ENCODE measurements at places on chromosomes 7 and 10.

DNA sequence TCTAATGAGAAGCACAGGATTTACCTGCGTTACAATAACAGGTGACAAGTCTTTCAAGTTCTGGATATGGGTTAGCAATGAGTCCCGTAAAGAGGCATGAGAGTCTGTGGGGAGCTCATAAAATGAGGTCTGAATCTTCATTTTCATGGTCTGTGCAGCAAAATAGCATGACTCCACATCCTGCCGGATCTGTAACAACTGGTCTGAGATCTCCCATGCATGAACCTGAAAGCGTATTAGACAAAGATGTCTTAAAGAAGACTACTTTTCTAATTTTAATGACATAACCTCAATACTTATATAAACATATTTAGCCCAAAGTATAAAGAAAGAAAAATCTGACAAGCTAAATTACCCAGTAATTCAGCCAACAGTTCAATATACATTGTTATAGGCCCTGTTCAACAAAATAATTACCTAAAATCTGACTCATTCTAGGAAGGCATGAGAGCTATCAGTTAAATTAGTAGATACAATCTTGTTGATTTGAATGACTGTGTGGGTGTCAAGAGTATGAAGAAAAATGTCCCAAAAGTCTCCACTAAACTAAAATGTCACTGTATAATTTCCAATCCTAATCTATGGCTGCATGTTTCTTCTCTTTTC is 36.9 kb downstream of the TNPO3 start:
- no peak for DNase-seq

DNA sequence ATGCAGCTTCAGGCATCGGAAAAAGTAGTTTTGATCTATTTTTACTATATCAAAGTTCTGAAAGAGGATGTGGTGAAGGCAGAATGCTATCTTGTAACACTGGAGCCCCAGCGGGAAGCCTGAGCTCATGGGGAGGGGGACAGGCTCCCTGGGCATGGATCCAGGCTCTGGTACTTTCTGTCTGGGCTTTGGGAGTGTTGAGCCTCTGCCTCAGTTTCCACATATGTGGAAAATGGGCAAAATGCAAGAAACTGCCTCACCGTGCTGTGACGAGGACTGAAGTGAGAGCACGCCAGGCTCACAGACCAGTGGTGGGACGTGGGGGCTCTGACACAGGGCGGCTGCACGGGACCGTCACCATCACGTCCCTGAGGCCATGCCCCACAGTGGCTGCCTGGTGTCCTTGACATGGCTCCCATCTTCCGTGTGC is 182.9 kb upstream of the SHH start:
- no peak for DNase-seq

- DNase-seq = no peak
Measured at GRCh38 chr10:128709686-128710085, 583.5 kb upstream of the MKI67 start.

- no peak for DNase-seq
Measured at GRCh38 chr7:32242436-32242835, 172.2 kb upstream of the PDE1C start.

DNA sequence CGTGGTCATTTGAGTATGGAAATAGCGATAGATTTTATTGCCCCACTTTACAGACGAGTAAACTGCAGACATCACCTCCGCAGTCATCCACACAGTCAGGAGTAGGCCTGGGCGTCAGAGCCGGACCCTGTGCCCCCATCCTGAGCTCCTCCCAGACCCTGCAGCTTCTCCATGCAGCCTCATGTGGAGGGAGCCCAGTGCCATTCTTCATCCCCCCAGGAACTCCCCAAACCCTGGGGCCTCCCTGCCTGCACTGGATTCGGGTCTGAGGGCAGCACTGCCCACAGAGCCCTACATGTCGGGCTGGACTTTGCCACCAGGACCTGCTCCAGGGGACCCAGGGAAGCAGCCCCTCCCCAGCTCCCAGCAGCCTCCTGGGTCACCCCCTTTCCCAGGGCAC is 100.8 kb downstream of the MKI67 start:
- DNase-seq = no peak

DNA sequence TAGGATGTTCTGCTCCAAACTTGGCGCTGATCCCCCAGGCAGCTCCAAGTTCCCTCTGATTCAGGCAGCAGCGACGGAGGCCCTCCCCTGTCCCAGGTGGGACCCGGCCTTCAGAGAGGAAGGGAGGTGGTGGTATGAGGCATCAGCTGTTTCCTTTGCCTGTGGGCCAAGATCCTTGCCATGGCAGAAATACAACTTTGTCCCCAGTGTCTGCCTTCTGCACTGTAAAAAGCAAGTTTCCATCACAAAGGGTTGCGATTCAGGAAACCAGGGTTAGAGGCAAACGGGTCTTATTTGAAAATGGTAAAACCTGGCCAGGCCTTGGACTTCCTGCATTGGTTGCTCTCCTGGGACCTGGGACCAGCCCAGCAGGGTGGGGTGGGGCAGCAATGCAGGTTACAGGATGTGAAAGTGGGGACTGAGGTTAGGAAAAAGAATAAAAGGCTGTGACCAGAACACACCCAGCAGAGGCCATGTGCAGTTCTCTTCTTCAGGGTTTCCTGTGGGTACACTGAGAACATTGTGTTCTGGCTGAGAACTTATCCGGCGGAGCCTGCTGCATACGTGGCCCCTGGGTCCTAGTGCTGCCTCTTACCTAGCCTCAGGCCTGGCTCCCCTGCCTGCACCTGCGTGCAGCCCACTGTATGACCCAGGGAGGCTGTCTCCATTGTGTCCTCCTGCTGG is 25.1 kb upstream of the DDIT4 start:
- peak; percentile 45 for DNase-seq

GRCh38 chr10:79285315-79286197 is 61.7 kb upstream of the PPIF start:
- peak; percentile 10 for DNase-seq

DNA sequence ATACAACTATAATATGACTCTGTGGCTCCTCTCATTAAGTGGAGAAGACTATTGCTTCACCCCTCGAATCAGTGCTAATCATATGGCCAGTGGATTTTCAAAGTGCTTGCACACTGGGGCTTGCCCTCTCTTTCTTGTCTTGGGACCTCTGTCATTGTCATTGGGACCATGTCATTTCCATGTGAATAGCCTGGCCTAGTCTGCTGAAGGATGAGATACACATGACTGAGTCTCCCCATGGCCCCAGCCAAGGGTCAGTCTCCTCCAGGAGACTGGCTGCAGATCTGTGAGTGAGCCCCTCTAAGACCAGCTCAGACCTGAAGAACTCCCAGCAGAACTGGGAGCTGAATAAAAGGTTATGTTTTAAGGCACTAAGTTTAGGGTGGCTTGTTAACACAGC is 39.5 kb downstream of the PKD1L1 start:
- no peak for DNase-seq

DNA sequence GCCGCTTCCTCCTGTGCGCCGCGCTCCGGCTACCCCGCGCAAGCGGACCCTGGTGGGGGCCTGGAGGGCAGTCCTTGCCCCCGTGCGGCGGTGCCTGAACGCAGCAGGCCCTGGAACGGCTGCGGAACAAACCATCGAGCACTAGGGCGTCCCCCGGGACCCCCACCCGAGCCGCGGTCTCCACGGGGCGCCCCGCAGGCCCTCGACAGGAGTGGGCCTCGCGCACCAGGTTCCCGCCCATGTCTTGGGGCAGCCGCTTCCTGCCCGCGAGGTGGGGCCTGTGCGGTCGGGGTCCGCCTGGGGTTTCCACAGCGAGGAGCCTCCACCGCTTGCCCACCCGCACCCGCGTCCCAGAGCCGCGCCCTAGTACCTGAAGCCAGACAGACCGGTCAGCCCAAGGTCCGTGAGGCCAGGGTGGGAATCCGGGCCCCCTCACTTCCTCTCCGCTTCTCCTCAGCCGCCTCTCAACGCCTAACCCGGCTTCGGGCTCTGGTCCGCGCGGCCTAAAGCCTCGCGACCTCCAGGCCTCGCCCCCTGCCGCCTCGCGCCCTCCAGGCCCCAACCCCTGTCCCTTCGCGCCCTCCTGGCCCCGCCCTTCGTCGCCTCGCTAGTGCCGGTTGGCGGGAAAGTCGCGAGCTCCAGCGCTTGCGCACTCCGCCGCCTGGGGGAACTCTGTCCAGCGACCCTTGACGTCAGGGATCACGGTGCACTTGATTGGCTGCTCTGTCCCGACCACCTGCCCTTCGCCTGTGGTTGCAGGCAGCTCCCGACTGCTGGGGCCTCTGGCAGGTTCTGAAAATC is 7.0 kb upstream of the GBX1 start:
- DNase-seq = no peak

DNA sequence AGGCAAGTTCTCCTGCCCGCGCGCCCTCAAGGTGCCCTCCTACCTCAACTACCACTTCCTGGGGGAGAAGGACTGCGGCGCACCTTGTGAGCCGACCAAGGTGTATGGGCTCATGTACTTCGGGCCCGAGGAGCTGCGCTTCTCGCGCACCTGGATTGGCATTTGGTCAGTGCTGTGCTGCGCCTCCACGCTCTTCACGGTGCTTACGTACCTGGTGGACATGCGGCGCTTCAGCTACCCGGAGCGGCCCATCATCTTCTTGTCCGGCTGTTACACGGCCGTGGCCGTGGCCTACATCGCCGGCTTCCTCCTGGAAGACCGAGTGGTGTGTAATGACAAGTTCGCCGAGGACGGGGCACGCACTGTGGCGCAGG is 1.4 kb downstream of the FZD1 start:
- no peak for DNase-seq

DNA sequence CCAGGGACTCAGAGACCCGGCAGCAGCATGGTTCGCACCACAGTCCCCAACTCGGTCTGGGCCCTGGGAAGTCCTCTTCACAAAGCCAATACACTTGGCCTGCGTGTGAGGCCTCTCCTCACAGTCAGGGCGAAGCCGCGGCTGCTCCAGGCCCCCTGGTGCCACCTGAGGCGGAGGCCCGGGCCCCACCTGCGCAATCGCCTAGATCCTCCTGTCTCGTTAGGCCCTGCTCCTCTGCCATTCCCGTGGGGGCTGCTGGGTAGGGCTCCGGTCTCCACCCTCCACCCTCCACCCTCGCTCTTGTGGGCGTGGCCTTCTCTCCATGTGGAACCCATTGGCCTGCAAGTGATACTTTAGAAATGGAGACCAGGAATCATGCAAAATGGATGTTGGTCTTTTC is 553.3 kb downstream of the INHBA start:
- DNase-seq = no peak

All from activated T-helper 9 cell treated with anti-CD3 and anti-CD28 coated beads, Interleukin-2, amount 50 U/mL, for 16 hours (primary cell).